ENCODE measurements at places on chromosomes 1 and 21.
A peak's percentile ranks its signal among the peaks of the same experiment; 100 is the strongest.

GRCh38 chr1:223209293-223209898 is 66.3 kb upstream of the TLR5 start:
- no peak for DNase-seq

- no peak for DNase-seq
Observed at GRCh38 chr1:24231701-24232100, 44.6 kb upstream of the IFNLR1 start.

GRCh38 chr1:32107742-32108661 is at the start of gene KPNA6:
TSS of gene KPNA6 (plus strand) at chr1:32108056. CDS start at chr1:32108131, 75 bp downstream.
- peak; percentile 95 for DNase-seq

DNA sequence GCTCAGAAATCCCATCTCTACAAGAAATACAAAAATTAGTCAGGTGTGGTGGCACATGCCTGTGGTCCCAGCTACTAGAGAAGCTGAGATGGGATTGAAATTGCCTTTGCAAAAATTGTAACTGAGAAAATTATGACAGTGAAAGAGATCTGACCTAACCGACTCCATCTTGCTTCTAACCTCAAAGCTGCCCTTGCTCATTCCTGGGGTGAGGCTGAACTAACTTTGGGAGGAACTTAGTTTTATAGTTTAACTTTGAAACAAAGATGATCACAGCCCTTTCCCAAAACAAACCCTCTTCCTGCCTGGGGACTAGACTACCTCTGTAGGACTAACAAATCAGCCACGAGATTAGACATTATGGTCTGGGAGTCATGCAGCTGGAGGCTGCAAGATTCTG is 33.8 kb upstream of the ERO1B start:
- DNase-seq, result no peak

- DNase-seq, result no peak
Observed at GRCh38 chr1:61289232-61290098, 207.1 kb downstream of the NFIA start.

DNA sequence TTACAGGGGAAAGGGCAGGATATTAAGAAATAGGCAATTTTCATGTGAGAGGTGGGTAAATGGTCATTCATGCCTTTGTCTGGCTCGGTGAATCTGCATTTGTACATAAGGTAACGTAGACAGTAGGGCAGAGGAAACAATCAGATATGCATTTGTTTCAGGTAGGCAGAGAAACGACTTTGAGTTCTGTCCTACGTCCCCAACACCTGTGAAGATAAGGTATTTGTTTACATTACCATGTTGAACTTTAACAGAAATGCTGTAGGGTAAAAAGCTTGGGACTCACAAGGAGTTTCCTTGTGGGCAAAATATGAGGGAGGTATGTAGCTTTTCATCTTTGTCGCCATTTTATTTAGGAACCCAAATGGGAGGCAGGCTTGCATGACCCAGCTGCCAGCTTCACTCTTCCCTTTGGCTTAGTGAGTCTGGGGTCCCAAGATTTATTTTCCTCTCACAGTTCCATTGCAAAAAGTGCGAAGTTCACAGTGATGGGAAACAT is 31.4 kb downstream of the B3GALT5 start:
- DNase-seq, result no peak

DNA sequence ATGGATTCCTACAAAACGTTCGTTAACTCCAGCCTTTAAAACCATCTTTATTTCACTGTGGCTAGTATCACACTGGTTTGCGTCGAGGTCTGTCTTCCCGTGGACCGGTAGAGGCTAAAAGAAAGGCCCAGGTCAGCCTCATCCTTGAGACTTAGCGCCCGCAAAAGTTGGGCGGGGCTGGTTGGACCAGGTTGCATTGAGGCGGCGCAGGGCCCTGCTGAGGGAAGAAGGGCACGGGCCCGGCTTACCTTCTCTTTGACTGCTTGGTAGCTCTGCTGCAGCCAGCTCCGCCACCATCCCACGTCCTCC is 455 bp downstream of the BSDC1 start:
- peak; percentile 15 for DNase-seq

DNA sequence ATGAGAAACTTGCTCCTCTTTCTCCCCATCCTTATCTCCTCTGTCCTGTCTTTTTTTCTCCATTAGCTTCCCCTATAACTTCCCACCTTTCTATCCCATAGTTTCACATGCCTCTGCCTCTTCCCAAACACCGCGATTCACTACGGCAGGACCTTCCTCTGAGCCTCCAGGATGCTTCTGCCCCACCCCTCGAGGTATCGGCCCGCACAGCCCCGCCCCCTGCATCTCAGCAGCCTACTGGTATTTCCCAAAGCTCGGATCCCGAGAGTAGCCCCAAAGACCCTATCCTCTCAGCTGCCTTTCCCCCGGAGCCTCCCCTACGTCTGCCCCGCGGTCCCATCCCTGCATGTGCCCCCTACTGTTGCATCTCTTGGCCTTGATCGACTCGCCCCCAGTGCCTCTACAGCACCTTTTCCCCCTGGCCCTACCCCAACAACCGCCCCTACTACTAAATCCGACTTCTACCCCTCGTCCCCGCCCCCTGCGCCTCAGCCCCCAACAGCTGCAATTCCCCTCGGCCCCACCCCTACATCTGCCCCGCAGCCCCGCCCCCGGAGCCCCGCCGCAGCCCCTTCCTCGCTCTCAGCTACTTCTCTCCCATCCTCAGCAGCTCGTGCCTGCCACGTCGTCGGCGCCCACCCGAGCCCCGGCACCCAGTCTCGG is 512 bp downstream of the PIAS3 start:
- DNase-seq, result no peak

GRCh38 chr1:161113915-161114314 is 3.9 kb downstream of the PFDN2 start:
- no peak for DNase-seq

- DNase-seq, result no peak
Observed at GRCh38 chr1:10651389-10651766, 145.1 kb downstream of the CASZ1 start.

DNA sequence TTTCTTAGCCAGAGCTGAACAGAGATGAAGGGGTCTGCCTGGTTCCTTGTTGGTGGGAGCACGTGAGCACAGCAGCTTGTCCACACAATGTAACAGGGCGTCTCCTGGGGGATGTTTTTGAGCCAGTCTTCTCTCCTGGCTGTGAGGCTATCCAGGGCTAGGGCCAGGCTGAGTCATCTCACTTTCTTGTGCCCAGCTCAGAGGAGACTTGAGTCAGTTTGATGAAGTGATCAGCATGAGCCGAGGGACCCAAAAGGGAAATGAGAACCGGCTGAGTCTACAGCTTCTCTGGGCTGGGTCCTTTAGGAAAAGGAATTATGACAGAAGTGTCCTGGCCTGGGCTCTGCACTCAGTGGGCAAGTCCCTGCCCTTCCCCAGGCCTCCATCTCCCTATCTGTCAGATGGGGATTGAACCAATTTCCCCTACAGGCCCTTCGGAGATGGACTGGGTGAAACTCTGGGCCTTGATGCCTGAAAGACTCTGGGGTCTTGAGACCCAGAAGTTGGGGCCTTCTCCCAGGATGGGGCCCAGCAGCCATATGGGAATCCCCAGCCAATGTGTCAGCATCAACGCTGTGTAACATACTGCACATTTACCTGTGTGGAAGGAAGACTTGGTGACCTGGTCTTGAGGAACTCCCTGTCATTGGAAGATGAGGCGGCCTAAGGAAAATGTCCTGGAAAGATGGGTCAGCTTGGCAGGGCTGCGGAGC is 36.6 kb downstream of the DMRTB1 start:
- DNase-seq, result peak; percentile 47

DNA sequence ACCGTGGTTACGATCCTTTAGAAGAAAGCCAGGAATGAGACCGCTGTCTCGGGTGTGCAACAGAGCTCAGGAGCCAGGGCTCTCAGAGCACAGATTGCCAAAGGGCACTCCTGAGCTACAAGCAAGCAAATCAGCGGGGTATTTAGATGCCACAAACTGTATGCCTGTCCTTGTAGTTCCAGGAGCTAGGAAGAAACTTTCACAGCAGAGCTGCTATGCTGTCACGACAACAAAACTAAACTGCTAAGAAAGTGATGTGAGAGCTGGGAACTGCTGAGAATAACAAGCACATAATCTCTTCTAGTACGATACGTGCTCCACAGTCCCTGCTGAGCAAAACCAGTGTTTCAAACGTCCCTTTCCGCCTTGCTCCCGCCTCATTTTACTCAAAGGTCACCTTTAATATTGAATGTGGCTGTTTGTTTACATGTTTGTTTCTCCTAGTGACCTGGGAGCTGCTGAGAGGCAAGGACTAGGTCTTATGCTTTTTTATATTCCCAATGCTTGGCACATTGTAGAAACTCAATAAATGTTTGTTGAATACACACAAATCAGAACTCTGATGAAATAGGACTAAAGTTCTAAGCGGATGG is 14.7 kb downstream of the GREM2 start:
- DNase-seq, result no peak

- DNase-seq, result no peak
Observed at GRCh38 chr1:152697701-152698600, at the start of gene LCE2A. TSS of gene LCE2A (plus strand) at chr1:152698345. CDS start at chr1:152698902, 557 bp downstream.

DNA sequence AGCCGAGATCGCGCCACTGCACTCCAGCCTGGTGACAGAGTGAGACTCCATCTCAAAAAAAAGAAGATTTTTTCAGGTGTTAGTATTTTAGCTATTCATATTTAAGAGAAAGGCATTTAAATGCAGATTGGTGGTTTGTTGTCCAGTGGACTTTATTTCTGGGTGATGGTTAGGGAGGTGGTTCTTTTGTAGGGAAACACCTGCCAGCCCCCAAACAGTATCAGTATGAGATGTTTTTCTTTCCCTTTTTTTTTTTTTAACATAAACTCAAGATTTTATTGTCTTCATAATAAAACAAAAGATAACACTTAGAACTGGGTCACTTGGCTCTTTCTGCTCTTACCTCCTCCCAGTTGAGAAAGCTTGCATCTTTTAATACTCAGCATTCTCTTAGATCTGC is 9.9 kb downstream of the CCDC18 start:
- DNase-seq, result no peak

DNA sequence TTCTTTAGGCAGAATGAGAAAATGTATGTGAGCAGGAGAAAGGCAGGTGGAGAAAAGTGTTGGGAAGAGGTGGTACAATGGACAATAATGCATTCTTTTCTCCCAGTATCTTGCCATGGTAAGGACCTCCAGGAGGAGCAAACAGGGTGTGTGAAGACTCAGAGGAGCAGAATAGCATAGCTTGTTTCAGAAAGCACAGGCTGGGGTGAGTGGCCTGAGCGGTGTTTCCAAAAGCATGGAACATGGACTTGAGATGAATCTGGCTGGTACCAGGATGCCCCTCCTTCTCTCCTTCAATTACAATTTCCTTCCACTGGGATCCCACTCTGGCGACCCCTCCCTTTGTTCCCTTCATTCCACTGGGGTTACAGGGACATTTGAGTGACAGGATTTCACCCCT is 123.4 kb upstream of the TNR start:
- no peak for DNase-seq

DNA sequence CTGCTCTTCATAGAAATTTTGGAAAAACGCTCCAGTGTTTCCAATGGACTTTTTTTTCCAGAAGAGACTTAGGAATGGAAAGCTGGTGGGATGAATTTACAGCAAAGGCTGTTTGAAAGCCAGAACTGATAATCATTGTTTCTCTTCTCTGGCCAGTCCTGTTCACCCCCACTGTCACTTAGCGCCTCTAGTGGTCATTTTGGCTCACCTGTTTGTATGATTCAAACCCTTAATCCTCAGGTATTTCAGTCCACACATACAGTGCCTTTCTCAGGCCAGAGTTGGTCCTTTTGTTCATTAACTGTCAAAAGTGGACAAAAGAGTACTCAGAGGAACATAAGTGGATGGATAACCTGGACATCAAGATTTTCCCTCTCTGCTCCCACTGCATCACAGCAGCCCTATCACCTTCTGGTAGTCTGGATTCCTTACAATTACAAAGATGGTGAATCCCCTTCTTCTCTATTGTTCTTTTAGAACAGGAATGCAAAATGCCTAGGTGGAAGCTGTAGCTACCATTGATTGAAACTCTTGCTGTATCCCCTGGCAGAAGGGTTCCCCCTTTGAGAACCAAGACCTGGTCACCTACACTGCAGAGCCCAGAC is 177.6 kb upstream of the OLFM3 start:
- DNase-seq, result no peak

DNA sequence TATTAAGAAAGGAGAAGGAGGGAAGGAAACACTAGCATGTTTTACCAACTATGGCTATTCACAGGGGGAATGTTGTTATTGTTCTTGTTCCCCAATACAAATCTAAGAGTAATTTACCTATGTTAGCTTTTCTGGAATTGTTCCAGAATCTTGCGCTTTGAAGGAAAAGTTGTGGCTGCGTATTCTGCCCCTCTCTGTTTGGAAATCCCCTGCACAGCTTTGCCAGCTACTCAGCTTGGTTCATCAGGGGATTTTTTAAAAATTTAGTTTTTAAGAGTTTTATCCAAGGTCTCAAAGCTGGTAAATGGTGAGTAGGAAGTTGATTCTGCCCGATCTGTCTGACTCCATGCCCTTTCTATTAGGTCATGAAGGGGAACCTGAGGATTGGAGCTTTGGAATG is 9.5 kb upstream of the IRF6 start:
- DNase-seq, result no peak

- no peak for DNase-seq
Observed at GRCh38 chr1:29525941-29526340, 289.6 kb downstream of the PTPRU start.

DNA sequence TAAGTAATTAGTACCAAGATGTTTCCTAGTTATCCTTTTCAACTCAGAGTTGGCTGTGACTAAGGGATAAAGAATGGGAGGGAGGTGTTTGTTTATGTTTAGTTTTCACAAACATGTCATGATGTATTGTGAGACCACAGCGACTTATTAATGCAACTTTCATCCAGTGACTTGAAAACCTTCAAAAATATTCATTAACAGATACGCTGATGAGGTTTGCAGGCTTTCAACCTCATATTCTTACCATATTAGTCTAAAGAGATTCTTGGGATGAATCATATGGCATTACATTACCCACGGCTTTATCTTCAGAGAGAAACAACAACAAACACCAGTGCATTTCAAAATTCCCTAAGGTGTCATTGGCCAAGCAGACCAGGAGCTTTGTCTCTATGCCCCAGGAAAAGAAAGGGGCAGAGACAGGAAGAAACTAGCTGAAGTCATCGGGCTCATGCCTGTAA is 36.4 kb downstream of the PALMD start:
- peak; percentile 37 for DNase-seq

- no peak for DNase-seq
Observed at GRCh38 chr1:53579221-53580008, 120.2 kb downstream of the DMRTB1 start.

DNA sequence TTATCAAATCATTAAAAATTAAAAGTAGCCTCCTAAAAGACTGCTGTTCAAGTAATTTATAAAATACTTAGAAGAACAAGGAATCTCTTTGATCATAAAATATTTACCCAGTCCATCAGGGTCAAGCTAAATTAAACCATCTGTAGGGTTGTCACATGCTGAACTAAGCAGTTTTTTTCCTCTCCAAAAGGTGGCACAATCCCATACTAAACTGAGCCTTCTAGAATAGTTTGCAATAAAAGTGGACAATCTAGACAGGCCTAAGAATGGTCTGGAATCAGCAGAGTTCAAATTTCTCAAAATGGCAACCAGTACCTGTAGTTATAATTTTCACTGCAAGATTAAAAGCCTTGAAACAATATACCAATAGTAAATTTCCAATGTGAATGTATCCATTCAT is 194.8 kb downstream of the EIF4G3 start:
- peak; percentile 36 for DNase-seq

All from stromal cell of bone marrow (primary cell).